ENCODE measurements at places on chromosomes 1 and 21. TPM values are rescaled to one million over a fixed set of nuclear protein-coding genes. Genes with fewer than 3 reads are reported as not detected.

DNA sequence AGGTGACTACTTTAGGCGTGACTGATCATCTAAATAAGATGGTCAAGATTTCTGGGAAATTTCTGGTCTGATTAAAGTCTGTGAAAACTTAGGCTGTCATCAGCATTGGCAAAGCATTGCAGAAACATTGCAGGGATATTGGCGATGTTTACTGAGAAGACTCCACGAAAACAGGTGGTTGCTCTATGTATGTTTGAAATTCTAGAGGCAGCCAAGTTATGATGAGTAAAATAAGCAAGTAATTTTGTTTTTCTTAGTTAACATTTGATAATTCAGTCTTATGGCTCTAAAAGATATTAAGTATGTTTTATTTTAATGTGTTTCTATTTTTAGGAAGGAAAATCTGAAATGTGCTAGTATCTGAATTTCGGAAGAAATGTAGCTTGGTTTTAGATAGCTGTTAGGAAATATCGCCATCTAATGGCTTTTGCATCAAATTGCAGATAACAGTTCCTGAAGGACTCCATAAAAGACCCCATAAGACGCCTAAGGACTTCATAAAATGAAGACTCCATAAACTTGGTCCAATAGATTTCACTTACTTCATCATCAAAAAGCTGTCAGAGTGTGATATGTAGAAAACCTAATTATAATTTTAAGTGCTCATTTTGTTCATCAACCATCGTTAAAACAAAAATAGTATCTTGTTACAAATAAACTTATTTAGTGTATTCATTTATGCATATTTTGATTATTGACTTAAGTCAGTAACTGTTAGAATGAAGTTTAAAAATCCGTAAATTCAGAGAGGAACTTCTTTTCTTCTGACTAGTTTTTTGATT, 344.6 kb downstream of the RYR2 start:
- DNase-seq: no peak

Gene AVPR1B
- not detected for total RNA-seq

DNA sequence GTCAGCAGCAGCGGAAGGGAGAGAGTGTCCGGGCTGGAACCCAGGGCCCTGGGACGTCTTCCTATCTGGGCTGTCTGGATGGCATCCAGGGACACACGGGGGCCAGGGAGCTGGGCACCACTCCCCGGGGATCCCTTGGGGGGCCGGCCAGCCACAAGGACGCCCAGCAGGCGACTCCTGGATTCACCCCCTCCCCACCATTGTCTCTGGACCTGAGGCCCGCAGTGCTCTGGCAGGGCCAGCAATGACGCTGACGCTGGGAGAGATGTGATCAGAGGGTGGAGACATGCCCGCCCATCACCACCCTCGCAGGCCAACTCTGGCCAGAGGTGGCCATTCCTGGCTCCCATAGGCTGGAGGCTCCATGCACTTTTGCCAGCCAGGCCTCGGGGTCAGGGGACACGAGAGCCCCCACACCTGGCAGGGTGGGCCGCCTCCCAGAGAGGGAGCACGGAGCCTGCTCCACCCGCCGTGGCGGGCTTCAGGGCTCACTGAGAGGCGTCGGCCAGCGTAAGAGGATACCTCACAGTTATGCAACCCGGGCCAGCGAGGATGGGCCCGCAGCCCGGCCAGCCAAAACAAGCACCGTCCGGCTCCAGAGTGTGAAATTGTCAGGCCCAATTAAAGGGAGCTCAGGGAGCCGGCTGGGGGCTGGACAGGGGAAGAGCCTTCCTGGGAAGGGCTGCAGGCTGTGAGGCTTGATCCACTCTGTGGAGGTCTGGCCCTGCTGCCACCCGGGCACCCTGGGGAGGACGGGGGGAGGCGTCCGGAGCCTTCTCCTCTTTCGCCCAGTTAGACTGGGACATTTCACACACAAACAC, 10.3 kb downstream of the ACTRT2 start:
- DNase-seq: no peak

GRCh38 chr1:169364948-169365347, 2.6 kb downstream of the NME7 start:
- peak; percentile 60 for DNase-seq

Gene DISP1
- total RNA-seq: 2.0 TPM

Gene HES3
- total RNA-seq: not detected

Gene SNX7
- not detected for total RNA-seq

Gene LIPI
- not detected for total RNA-seq

Gene HMGB4
- total RNA-seq: not detected

- DNase-seq: no peak
Measured at GRCh38 chr1:85762804-85763203, 54.6 kb upstream of the ZNHIT6 start.

DNA sequence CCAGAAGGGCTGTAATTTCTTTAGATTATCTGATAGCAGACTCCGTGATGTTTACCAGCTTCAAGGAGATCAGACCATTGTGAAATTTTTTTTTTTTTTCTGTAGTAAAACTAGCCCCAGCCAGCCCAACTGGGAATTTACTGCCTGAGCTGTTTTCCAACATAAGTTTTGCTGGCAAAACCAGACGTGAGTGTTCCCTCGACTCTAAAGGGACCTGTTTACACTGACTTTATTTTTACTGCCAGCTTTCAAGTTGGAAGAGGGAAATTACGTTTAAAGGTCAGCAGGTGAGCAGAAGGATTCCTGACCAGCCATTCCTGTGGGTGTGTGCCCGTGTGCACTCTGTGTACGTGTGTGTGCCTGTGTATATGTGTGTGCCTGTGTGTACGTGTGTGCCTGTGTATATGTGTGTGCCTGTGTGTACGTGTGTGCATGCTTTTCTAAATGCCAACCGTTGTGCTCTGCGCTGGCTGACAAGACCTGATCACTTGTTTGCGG, 374 bp downstream of the MAB21L3 start:
- DNase-seq: no peak

DNA sequence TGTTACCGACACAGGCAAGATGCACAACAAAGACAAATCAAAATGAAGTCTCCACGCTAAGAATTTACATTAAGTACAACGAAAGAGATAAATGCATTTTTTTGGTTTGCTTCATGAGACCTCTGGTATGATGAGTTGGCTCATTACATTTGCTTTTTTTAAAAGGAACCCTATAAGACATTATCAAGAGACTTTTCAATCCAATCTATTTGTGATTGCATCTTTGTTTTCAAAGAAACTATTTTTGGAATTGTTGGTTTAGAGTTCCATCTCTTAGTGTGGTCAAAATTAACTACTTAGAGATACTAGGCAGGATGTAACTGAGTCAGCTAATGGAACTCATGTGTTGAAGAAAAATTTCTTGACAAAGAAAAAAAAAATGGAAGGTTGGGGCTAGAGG, 200.1 kb downstream of the ZC3H11B start:
- no peak for DNase-seq

DNA sequence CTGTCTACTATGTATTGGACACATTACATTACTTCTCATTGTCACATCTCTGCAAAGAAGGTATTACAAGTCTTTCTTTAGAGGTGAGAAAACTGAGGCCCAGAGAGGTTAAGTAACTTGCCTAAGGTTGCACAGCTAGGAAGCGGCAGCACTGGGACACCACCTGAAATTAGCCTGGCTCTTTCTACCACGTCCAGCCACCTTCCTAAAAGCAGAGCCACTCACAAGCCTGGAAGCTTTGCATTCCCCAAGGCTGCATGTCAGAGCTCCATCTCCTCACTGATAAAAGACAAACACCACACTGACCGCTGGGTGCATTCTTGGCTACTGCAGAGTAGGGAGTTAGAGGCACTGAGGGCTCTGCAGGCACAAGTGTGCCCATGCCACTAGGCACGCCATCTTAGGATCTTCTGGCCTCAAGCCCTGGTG, 2.4 kb downstream of the CD247 start:
- peak; percentile 70 for DNase-seq

DNA sequence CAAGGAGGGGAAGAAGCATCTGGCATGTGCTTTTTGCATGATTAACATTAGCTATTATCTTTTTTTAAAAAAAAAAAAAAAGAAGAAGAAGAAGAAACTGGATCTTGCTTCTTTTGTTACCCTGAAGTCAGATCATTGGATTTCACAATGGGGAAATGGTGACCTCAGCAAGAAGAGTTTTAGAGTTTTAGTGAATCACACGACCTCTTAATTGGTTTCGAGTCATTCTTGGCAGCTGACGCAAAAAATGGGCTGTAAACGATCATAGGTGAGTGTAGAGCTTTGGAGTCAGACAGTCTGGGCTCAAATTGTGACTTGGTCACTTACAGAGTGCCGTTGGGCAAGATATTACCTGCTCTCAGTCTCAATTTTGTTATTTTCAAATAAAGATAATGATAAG, 33.3 kb upstream of the PGBD5 start:
- DNase-seq: no peak

- no peak for DNase-seq
Measured at GRCh38 chr1:235946571-235946981, 79.9 kb upstream of the LYST start.

DNA sequence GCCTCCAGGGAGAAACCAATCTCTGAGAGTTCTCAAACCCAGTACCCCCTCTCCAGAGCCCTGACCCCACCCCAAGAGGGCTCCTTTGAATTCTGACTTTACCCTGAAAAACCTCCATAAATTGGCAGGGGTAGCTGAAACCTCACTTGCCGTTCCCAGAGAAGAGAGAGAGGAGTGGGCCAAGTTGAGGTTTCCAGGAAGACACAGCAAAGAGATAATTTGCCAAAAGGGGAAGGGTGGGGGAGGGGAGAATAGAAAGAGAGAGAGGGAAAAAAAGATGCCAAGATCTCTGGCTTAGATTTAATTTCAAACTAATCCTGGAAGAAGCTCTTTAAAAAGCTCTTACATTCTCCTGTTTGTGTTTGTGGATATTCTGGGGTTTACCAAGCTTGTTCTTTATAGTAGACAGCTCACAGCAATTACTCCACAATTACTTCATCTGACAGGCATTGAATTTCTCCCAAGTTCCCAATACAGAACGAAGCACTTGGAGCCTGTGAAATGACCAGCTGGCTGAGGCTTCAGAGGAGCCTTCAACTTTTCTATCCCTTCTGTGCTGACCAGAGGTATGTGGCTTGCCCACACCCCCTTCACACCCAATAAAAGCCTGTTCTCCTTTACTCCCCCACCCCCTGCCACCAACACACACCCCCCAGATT, 1.1 kb upstream of the GRHL3 start:
- DNase-seq: no peak

- DNase-seq: no peak
Measured at GRCh38 chr1:10128101-10128765, 82.1 kb upstream of the KIF1B start.
